ENCODE measurements at places on chromosomes 4 and X.

DNA sequence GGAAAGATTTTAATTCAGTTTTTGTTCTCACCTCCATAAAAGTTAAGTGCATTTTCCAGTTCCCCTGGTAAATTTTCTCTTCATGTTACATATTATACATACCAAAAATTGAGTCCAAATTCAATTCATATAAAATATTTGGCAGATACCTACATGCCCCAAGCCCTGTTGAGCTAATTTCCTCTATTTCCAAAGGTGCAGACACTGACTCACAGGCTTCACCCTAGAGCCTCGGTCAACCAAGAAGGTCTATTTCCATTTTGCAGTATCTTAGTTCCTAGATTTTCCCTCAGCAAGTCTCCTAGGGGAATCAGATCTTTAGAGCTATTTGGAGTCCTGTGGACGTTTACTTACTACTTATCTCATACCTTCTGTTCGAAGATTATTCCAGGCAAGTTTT lies 174.4 kb downstream of the TSPAN5 start:
- DNase-seq = no peak

DNA sequence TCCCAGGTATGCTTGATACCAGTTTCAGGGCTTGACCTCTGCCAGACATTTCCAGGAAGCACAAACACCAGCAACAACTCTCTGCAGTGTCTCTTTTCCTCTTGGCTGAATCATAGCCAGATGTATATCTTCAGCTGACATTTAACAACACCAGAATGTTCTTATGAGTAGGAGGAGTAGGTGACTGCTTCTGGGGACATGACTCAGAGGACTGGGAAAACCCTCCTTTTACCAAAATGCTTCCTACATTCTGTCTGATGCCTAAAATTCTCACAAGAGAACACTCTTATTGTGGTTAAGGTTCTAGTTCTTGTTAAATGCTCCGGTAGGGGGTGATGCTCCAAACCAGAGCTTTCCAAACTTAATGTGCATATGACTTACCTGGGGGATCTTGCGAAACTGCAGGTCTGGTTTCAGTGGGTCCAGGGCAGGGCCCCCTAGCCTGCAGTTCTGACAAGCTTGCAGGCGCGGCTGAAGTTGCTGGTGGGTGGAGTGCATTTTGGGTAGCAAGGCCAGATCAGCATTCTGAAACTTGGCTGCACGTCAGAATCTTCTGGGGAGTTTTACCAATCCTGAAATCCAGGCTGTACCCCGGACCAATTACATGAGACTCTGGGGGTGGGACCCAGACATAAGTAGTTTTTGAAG lies 329.3 kb upstream of the RPS6KA3 start:
- no peak for DNase-seq

DNA sequence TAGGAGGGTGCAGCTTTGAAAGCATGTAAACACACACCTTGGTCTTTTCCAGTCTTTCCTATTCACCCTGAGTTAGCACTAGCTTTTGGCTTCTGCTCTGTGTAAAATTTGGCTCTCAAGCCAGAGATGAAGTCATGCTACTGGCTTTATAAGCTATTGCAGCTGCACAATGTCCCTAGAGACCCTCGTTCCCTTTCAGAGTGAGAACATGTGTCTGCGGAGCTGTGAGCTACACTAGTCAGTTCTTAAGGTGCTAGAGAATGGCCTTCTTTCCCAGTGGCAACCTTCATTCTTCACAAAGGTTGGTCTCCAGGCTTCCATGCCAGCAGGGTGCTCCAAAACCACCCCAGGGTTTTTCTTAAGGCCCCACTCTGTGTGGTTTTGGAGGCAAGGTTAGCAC lies 199.1 kb downstream of the SPATA18 start:
- no peak for DNase-seq

DNA sequence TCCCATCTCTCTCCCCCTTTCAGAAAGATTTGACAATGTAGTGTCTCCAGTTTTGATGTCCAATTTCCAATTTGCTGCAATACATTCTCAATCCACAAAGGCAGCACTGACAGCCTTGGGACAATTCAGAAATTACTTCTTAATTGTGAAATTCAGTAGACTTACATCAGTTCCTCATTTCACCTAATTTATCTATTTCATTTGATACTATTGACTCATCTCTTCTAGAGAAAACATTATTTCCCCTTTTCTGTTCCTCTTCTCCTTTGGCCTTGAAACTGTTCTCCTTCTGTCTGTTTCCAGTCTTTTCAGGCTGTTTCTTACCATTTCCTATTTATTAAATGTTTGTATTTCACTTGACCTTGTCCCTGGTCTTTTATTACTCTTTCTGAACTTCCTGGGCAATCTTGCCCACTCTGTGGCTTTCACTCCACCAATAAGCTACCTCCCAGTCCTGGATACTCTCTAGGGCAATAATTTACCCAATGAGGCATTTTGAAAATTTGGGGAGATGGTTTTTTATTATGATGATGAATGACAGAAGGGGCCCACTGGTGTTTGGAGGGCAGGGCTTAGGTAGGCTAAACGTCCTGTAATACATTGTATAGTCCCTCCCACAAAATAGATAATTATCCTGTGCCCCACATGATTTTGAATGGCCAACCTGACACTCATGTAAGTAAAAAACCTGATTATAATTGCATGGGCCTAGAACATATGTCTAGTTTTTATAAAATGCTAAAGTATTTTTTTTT lies 498.0 kb upstream of the BOD1L1 start:
- DNase-seq = no peak

DNA sequence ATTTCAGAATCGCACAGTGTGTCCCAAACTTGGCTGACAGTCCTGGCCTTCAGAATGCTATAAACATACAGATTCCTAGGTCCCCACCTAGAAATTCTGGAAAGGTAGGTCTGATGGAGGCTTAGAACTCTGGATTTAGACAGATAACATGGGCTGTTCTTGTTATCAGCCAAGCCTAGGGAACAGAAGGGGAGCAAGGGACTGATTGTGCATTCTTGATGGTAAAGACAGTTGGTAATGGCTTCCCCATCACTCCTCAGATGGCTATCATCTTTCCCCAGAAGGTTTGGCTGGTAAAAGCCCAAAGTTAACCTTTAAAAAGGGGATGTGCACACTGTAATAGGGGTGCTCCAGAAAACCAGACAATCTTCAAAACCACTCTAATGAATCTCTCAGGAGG lies 35.7 kb downstream of the DIPK2B start:
- no peak for DNase-seq

- DNase-seq = no peak
Observed at GRCh38 chr4:182067828-182068227, 175.4 kb upstream of the TENM3 start.

DNA sequence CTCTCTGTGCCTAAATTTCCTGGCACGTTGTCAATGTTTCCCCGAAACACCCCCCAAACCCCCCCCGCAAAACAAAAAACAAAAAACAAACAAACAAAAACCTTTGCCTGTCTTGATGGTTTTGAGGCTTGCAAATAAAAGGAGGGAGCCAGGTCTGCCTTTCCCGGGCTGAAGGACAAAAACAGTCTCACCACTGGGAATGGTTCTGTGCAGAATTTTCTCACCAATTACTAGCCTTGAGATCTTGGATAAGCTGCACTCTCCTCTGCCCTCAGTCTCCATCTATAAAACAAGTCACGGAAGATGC lies 15.5 kb downstream of the NKX3-2 start:
- no peak for DNase-seq

- DNase-seq = peak; percentile 42
Observed at GRCh38 chr4:40251366-40251765, 54.5 kb downstream of the RHOH start.

- no peak for DNase-seq
Observed at GRCh38 chr4:148215202-148215601, 227.0 kb downstream of the NR3C2 start.

DNA sequence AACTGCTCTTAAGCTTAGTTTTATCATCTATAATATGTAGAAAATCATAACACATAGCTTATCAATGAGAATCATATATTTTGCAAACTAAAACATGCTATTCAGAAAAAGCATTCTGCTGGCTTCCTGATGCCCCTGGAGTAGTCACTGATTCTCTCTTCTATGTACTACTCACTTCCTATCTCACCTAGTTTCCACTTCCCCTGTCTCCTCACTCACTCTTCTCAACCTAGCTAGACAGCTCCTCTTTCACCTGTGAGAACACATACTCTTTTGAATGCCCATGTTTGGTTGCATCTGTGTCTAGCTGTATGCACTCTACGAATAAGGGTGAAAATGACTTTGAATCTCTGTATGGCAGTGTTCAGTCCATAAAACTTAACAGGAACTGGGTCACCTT lies 9.3 kb downstream of the TMEM144 start:
- no peak for DNase-seq

GRCh38 chr4:10129196-10130177 lies 12.9 kb upstream of the WDR1 start:
- no peak for DNase-seq

DNA sequence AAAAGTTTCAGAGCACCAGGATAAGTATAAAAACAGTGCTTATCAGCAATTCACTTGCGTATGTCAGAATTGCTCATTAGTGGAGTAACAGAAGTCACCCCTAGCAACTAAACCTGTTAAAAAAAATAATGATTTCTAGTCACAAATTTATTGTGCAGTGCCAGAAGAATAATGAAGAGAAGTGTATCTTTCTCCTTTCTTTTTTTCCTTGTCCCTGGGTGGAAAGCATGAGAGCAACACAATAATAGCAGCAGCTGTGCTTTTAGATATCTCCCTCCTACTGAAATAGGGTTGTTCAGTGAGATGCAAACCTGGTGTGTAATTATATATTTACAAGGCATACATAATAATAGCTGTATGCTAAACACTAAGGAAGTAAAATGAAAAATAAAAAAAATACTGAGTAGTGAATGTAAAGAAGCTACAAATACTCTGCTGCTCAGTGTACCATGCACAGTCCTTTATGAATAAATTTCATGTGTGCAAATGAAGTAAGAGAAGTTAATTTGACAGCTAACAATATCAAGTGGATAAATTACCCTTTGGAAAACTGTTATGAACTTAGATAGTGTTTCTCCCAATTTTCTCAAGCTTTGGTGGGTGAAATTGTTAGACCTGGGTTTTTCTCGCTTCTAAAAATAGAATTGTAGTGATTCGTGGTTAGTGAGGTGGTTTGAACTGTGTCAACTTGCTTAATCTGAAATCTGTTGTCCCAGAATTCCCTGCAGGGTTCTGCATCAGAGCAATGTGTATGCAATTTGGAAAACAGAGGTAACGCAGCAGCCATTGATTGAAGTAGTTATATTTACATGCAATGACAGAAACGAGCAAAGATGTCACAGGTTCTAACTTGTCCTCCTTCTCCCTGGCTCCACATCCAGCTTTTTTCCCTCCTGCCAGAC lies 125.7 kb upstream of the NDST3 start:
- DNase-seq = no peak

GRCh38 chr4:16864199-16864598 lies 34.2 kb downstream of the LDB2 start:
- DNase-seq = no peak
